ENCODE measurements at places on chromosomes 4 and X. TPM values are rescaled to one million over a fixed set of nuclear protein-coding genes. Genes with fewer than 3 reads are reported as not detected.

RBMXL3 gene
- not detected for total RNA-seq

PCSK1N gene
- 0.09 TPM for total RNA-seq

GAGE12J gene
- total RNA-seq: not detected

XAGE1A gene
- not detected for total RNA-seq

RAB41 gene
- not detected for total RNA-seq

MAD2L1 gene
- total RNA-seq: 3.0 TPM

TCEANC gene
- total RNA-seq: 3.6 TPM

SPANXB1 gene
- total RNA-seq: not detected

LPAR4 gene
- not detected for total RNA-seq

APOOL gene
- 8.0 TPM for total RNA-seq

SPRY1 gene
- total RNA-seq: 13.6 TPM

HELT gene
- total RNA-seq: not detected

PABPC1L2A gene
- total RNA-seq: not detected

NFXL1 gene
- 5.9 TPM for total RNA-seq

PROM1 gene
- total RNA-seq: not detected

All from smooth muscle cell of bladder (primary cell).